ENCODE measurements at places on chromosomes 13 and 19.
A peak's percentile ranks its signal among the peaks of the same experiment; 100 is the strongest.

- no peak for DNase-seq
Observed at GRCh38 chr13:39512687-39513086, 90.3 kb downstream of the LHFPL6 start.

- DNase-seq: no peak
Observed at GRCh38 chr13:72657379-72657778, 70.0 kb downstream of the MZT1 start.

DNA sequence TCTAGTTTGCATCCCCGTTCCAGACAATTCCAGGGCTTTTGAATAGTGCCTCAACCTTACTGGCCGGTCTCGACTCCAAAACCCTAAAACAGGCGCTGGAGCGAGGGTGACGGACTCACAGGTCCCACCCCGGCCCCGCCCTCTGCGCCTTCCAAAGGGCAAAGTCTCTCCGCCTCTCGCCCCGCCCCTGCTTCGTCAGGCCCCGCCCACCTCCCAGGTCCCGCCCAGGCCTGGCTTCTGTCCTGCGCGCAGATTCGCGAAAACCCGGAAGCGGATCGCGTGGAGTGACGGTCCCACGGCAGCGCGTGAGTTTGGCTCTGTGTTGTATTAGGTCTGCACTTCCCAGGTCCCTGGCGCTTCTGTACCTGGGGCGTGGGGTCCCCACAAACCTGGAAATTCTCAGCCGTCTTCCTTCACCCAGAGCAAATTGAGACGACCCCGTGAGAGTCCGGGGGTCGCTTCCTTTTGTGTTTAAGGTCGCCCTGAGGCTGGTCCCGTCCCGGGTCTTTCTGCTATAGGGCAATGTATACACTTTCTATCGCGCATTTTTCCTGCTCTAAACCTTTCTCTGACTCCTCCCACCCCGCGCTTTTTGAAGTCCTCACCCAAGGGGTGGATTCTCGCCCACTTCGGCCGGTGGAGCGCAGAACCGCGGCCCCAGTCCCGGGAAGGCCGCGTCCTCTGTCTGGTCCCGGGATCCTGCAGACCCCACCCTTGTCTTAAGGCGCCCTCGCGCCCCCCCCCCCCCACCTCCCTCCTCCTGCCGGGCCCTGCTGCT is at the start of gene ZNF813:
Gene ZNF813, plus strand, starts transcription at position 249 of the 778 bp plus-strand sequence. CDS start 16,090 bp downstream, outside the sequence.
- DNase-seq: peak; percentile 76

DNA sequence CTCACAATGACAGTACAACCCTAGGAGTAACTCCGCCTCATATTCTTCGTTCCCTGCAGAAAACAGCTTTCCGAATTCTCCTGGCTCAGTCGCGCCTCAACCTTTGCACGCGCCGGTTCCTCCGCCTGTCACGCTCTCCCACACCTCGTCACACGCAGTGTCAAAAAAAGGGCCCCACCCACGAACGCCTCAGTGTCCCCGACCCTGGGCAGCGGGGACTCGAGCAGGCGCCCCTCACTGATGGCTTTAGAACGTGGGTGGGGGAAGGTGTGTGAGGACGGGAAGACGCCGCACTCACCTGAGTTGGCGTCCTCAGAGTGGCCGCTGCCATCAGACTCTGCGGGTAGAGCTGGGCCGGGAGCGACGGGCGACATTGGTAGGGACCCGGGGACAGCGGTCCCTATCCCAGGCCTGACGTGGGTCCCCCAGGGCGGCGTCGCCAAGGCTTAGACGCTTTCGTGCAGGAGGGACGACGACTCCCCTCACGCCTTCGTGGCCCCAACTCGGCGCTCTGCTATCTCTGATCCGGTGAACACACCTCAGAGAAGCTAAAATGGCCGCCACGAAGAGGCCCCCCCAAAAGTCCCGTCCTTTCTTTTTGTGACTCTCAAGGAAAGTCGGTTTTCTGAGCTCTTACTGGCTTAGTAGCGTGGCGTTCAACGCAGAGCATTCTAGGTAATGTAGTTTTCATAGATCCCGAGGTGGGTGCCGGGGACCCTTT is at the start of gene ZNF154:
Gene ZNF154, minus strand, starts transcription at position 564 of the 721 bp plus-strand sequence. Its CDS starts 233 bp downstream, at position 331.
- peak; percentile 56 for DNase-seq

- peak; percentile 75 for DNase-seq
Observed at GRCh38 chr19:30556230-30556711, 184.1 kb downstream of the ZNF536 start.

- DNase-seq: no peak
Observed at GRCh38 chr19:43518051-43518450, 8.9 kb downstream of the ETHE1 start.

GRCh38 chr19:10554760-10555609 is 10.8 kb downstream of the KRI1 start:
- no peak for DNase-seq

DNA sequence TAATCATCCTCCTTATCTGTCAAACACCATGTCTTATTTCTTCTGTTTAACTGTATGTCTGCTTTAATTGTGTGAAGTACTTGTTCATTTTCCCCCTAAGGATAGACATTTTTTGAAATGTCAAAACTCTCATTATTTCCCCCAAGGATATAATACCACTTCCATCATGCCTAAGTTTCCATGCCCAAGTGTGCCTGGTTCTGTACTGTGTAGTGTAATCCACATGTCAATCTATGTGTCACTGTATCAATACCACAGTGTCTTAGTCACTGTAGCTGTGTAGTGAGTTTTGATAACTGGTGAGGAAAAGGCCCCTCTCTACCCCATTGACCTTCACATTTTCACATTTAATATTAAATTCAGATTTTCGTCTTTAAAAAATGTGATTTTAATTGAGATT is 1265.5 kb downstream of the PCDH9 start:
- DNase-seq: no peak

DNA sequence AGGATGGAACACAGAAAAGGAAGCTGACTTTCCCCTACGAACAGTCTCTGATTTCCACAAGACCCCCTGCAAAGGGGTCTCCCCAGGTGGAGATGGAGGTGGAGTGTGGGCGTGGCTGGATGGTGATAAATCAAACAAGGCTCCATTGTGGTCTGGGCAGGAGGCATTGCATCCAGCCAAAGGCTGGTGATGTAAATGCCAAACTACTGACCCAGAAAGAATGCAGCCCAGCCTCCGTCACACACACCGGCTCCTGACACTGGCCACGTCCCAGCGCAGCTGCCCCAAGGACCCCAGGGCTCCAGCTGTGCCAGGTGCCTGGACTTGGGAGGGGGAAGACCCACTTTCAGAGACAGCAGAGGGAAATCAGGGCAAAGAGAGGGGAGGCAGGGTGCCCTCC is 6.3 kb downstream of the SLC7A1 start:
- no peak for DNase-seq

GRCh38 chr13:80945328-80945727 is 604.4 kb upstream of the SPRY2 start:
- DNase-seq: peak; percentile 46

DNA sequence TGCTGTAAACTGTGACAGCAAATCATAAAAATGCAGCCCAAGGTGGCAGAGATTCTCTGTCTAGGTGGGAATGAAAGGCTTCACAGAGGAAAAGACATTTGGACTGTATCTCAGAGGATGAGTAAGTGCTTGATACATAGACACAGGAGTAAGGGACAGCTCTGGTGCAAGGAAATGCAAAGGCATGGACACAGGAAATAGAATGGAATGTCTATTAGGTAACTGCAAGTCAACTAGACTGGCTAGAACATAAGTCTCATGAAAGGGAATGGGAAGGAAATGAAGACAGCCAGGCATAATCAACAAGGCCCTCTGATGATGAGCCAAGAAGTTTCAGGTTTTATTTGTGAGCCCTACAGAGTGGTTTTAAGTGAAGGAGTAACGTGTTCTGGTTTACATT is 321.7 kb downstream of the SUCLA2 start:
- no peak for DNase-seq

- DNase-seq: no peak
Observed at GRCh38 chr13:74074723-74075122, 59.5 kb downstream of the KLF12 start.

GRCh38 chr13:73924607-73925006 is 209.6 kb downstream of the KLF12 start:
- no peak for DNase-seq

DNA sequence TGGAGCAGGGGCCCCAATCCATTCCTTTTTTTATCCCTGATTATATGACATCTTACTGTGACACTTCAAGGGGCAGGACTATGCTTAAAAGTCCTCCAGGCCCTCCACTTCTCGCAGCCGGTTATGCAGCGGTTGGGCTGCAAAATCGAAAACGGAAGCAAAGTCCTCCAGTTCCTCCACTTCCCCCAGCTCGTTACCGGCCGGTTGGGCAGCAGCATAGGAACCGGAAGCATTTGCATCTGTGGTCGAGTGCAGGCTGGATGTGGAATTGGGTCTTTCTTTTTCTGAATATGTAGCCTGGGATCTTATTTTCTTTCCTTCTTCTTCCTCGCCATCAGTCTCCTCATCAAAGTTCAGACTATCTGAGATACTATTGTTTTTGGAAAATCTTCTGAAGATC is 46.1 kb downstream of the OXGR1 start:
- no peak for DNase-seq

DNA sequence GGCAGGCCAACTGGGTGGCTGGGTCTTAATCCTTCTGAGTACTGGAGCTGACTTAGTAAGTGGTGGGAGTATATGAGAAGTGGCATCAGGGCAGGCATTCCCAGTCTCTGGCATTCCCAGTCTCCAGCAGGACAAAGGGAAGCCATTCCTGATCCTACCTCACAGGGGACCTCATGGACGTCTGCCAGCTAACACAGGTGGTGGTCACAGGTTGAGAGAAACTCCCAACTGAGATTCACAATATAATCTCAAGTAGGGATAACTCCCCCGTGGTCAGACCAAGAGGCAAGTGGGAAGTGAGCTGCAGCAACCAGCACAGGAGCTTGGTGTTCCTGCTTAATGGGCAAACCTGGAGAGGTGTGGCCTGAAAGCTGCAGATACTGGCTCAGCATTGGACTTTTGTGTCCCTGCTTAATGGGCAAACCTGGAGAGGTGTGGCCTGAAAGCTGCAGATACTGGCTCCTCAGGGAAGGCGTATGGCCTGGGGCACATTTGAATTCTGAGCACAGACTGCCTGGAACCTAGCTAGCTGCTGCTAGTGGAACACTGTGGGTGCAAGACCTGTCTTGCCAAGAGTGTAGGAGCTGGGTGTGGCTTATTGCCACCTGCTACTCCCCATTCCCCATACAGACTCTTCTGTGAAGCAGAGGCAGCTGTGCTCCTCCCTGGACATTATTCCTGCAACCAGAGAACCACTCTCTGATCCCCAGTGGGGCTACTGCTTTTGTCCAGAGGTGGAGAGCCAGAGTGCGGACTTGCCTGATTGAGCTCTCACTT is 25.9 kb upstream of the OR10H2 start:
- DNase-seq: no peak
